ENCODE measurements at places on chromosomes 2 and 18.

GRCh38 chr2:151189125-151189524 is 72.5 kb downstream of the RBM43 start:
- DNase-seq: no peak

DNA sequence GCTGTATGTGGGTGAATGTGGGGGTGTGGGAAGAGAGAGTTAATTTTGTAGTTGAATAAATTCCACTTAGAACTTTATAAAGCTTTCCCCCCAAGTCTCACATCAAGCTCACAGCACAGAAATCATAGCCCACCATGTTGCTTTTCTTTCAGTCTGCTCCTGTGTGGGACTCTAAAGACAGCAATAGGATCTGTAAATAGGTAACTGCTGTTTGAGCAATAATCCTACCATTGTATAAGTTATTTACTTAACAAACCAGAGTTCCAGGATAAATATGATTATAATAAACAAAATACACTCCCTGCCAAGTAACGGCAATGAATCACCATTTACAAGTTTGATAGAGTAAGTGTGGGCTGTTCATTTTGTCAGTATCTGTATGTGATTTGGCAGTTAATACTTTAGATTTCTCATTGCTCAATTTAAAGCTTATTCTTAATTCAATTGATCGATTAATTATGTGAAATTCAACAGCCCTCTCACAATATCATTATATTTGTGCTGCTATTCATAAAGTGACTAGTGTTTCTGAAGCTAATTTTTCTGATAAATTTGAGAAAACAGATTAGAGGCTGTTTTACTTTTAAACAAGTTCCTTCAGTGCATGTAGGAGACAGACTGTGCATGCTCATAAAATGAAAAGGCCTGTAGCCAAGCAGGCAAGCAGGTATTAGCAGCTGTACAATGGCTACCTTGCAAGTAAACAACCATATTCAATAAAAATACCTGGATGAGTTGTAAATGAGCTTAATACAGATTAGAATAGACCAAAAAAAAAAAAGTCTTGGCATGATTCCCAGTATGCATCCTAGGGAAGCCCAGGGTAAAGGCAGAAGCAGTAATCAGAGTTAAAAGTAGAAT is 142.7 kb downstream of the PDE11A start:
- no peak for DNase-seq

DNA sequence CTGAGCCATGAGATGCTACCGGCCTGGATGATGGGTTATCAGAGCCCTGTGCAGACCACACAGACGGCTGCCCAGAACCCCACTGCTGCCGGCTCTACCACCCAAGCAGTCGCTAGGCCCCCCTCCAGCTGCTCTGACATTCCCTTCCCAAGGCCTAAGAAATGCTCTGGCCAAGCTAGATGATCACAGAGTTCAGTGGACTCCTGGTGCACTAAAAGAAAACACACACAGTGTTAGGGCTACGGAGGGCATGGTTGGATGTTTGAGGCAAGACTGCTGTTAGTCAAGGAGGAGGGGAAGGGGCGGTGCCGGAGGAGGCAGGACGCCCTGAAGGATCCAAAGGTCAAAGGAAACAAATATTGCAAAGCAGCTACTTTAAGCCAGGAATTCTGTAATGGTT is 174.5 kb downstream of the MYCN start:
- no peak for DNase-seq

DNA sequence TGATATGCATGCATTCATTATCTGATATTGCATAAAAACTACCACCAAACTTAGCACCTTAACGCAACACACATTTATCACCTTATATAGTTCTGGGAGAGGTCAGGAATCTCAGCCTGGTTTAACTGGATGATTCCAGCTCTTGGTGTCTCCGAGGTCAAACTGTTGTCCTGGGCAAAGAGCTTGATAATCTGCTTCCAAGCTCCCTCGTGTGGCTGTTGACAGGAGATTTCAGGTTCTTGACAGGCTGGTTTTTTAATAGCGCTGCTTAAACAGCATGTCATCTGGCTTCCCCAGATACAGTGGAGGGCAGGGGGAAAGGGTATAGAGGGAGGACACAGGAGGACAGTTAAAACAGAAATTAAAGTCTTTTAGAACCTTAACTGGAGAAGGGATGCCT is 785.0 kb downstream of the CNTNAP5 start:
- DNase-seq: no peak

DNA sequence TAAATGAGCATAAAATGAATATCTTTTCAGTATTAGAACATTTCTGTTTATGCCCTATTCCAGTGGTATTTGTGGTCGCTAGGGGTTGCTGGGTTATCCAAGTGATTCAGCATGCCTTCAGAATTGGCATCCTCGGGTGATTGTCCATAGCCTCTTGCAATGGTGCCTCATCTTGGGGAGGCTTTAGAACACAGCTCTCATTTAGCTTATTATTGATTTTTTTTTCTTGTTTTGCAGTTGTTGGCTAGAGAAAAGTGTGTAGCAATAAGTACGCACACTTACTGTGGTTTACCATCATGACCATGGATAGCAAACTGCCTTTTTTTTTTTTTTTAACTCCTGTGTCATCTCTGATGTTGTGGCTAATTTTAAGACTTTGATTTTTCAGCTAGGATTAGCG is 33.6 kb downstream of the PLEKHA3 start:
- no peak for DNase-seq

- no peak for DNase-seq
Measured at GRCh38 chr2:142863485-142863961, 13.9 kb upstream of the KYNU start.

DNA sequence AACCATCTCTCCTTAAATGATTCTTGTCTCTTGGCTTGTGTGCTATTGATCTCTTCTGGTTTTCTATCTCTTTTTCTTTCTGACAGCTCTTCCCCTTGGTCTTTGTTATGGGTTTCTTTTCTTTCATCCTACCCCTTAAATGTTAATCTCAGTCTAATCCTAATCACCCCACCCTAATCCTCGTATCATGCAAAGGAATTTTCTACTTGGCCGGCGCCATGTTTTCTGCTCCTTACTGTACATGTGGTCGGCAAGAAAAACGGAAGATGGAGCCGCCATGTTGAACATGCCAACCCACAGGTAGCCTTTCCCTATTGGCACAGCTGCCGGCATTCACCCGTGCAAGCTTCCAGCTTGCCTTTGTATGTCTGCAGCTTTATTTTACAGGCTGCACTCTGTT is 61.8 kb upstream of the VPS54 start:
- DNase-seq: no peak
